ENCODE measurements at places on chromosomes 3 and 15.
A peak's percentile ranks its signal among the peaks of the same experiment; 100 is the strongest.

DNA sequence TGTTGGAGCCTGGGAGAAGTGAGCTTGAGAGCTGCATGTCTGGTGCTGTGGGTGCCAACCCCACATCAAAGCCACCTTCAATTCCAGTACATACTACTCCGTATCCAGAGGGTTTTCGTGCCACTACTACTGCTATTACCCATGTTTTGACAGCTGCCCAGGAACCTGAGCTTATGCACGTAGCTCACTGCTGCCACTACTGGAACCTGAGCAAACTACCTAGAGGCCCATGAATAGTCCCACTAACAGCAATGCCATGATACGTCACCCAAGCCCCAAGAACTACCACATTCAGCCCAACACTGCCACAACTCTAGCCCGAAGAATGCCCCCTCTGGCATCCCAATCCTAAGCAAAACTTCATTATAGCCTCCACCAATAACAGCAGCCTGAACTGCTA, 215.2 kb upstream of the BCHE start:
- DNase-seq: no peak

GRCh38 chr3:37891227-37891626, 29.5 kb downstream of the CTDSPL start:
- no peak for DNase-seq

- DNase-seq: no peak
Observed at GRCh38 chr15:77179541-77179998, 108.7 kb upstream of the TSPAN3 start.

- no peak for DNase-seq
Observed at GRCh38 chr3:31785734-31786133, 195.3 kb downstream of the OSBPL10 start.

DNA sequence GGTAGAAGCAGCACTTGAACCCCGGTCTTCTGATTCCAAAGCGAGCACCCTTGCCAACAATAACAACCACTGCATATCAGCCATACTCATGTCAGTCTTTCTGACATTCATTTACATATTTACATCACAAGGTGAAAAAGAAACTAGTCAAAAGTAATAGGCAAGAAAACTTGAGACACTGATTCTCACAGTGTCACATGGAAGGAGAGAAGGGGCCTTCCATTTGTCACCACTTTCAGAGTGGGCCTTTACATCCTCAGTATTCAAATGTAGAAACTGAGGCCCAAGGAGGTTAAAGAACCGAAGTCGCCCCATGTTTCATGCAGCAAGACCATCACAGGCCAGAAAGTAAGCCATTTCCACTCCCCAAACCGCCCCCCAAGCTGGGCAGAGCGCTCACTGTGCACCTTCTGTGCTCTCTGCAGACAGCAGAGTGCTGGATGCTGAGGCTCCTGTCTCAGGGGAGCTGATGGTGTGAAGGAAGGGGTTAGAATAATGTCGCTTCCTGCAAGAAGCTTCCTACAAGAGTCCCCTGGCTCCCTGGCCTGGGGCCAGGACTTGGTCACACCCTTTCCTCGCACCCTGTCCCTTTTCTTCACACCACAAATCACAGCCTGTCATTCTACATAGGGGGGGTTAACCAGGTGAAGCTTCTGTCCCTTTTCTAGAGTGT, 260.1 kb downstream of the UACA start:
- no peak for DNase-seq

DNA sequence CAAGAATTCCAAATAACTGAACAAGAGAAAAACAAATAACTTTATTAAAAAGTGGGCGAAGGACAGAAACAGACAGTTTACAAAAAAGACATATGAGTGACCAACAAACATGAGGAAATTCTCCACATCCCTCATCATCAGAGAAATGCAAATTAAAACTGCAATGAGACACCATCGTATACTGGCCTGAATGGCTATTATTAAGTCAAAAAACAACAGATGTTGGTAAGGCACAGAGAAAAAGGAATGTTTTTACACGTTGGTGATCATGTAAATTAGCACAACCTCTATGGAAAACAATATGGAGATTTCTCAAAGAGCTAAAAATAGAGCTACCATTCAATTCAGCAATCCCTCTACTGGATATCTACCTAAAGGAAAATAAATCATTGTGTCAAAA, 1260.4 kb upstream of the ALCAM start:
- DNase-seq: no peak

DNA sequence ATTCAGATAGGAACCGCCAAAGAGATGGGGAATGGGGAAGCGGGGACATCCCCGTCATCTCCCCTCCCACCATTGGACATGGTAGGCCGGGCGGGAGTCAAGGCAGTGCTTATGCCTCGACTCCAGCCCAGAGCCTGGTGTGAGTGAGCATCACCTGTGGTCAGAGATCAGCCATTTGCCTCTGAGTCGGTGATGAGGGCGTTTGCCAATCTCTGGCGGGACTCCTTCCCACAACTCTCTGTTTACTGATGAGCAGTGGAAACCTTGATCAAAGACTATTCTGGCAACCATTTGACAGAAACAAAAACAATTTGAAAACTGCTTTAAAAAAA, 63.9 kb upstream of the HES1 start:
- DNase-seq: no peak

GRCh38 chr3:43689766-43690399, 855 bp upstream of the ABHD5 start:
- DNase-seq: no peak

DNA sequence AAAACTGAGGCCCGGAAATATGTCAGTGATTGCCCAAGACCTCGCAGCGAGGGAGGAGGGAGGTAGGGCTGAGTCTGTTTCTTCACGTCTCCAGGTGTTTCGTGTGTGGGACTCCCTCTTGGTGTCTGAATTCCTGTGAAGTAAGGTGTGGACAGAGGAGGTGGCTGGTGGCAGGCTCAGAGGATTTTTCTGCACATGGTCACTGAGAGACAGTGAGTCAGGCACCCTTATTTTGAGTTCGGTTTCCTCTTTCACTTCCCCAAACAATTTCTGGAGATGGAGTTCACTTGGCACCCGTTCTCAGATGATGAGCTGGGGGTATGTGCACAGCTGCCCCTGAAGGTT, 46.3 kb upstream of the VPS8 start:
- no peak for DNase-seq

DNA sequence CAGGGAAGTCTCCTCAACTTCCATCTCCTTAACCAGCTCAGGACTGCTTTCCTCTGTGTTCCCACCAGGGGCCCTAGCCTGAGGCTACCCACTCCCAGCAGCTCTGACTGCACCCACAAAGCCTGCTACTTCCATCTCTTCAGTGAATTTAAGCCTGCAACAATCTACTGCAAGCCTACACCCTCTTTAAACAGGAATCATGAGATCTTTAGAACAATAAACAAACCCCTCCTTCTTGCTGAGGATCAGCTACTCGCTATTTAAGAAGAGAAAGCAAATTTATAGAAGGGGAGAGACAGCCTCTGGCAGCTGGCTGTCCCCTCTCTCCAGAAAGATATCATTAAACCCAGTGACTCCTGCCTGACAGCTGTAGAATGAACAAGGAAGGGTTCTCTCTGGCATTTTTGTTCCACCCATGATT, 51.9 kb downstream of the ARHGAP31 start:
- DNase-seq: no peak

- no peak for DNase-seq
Observed at GRCh38 chr15:45863881-45864580, 229.2 kb downstream of the SQOR start.

- DNase-seq: no peak
Observed at GRCh38 chr15:94576889-94577533, 345.6 kb downstream of the MCTP2 start.

DNA sequence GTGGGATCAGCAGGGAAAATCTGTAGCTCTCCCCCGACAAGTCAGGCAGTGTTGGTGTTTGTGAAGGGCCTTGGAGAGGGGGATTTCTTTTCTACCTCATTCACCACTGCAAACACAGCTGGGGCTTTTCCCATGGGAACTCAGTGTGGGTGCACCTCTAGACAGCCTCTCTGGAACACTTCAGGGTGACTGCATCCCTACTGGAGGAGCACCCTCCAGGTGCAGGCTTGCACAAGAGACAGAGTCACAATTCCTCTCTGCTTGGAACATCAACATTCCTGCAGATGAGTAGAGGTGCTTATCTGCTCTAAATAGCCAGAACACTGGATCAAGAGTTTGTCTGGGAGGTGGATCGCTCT, 72.7 kb upstream of the AKAP13 start:
- no peak for DNase-seq

DNA sequence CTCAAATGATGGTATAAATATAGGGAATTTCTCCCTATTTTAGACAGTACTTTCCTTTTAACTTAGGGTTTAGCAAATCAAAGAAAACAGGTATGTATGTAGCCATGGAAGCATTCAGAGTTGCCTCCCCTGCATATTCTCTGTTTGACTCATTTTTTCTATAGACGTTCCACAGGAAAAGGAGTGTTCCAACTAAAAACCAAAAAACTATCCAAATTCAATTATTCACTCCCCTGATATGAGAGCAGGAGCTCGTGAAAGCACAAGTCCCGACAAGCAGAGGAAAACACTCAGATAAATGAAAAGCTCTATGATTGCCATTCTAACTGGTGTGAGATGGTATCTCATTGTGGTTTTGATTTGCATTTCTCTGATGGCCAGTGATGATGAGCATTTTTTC, 119.5 kb downstream of the FRMD5 start:
- DNase-seq: no peak

DNA sequence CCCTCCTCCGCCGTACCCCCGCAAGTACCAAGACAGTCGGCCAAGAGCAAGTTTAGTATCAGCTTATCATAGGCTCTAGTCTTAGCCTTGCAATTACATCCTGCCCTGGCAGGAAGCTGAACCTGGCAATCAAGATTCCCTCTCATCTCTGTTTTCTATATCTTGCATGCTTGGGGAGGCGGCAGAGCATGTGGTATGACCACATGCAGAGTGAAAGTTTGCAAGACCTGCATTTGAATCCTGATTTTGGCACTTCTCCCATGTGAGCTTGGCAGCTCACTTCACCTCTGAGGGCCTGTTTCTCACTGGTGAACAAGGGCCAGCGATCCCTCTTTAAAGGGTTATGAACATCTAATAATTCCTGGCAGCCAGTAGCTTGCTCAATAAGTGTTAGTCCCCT, 106.1 kb upstream of the FRMD4B start:
- DNase-seq: no peak

GRCh38 chr3:188082031-188082430, 71.9 kb upstream of the LPP start:
- peak; percentile 44 for DNase-seq

- no peak for DNase-seq
Observed at GRCh38 chr3:124395162-124395561, 335.1 kb upstream of the UMPS start.

DNA sequence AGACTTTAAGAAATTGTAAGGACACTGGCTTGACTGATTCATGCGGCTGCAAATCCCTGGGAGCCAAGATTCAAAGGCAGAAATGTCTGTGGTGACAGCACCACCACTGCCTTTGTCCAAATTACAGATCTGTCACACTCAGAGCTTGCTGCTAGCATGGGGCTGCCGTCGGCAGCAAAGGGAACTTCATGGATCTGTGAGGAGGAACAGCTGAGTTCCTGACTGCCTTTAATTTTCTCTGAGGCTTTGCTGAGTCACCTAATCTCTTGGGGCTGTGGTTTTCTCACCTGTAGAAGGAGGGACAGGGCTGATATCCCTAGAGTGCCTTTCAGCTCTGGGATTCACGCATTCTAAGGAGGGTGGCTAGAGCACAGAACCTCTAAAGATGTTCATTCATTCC, 4.1 kb upstream of the PAK6 start:
- DNase-seq: no peak

DNA sequence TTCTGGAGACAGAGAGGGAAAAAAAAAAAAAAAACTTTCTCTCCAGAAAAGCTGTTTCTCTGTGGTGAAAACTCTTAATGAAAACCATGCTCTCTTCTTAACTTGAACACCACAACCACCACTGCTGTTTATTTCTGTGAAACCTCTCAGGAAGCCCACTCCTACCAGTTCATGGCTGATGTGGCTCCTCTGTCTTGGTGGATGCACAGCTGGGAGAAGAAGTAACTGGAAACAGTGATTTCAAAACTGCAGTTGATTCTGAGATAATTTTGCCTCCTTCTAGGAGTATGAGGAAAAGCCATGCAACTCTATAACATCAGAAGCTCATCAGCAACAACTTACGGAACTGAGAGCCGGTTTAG, 40.2 kb upstream of the PYGO1 start:
- peak; percentile 15 for DNase-seq

- DNase-seq: no peak
Observed at GRCh38 chr15:87032295-87032694, 952.6 kb downstream of the AGBL1 start.

DNA sequence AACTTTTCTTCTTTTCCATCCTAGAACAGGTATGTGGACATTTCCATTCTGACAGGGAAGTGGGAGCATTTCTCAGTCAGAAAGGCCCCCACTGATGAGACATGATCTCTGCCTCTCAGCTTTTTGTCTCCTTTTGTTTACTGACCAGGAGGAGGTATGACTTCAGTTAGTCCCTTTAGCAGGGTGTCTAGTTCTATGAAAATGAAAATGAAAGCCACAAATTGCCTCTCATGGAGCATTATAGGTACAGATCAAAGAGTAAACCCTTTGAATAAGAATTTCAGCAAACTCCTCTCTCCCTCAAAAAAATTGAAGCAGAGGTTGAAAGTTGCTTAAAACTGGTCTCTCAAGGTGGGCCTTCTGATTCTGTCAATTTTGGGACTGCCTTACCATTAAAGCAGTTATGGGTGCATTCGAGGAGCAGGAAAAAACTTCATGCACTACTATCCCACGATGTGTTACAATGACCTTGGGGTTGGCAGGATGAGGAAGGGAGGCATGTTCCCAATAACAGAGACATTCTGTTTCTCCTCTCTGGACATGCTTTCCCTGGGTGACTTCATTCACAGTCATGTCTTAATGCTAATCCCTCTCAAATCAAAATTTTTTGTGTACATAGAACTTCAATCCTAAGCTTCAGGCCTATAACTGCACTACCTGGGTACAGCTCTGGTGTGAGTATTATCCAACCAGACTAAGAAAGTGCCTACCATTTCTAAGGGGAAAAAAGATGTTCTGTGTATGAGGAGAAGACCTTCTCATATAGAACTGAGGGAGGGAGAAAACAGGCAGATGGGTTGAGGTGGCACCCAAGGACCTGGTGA, 50.6 kb upstream of the TBC1D23 start:
- no peak for DNase-seq

DNA sequence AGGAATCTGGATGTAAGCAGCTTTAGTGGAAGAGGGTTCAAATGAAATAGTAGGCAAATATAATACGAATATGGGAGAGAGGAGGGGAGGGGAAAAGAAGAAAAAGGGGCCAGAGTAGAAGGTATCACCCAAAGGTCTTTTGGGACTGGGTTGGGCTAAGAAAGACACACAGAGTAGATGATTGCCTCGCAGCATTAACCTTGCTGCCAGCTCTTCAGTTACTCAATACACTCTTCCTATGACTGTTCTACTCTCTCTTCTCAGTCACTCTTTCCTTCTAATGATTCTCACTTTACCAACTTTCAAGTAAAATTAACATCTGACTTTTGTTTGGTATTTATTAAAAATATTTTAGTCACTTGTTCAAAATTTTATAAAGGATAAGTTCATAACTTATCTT, 52.8 kb downstream of the CLASP2 start:
- DNase-seq: no peak

- peak; percentile 12 for DNase-seq
Observed at GRCh38 chr3:54353946-54354345, 231.6 kb downstream of the CACNA2D3 start.

Data from fibroblast of skin of left biceps (primary cell).